ENCODE measurements at places on chromosomes 16 and 17.

- DNase-seq: no peak
These were observed 83.0 kb downstream of the TOX3 start for GRCh38 chr16:52463904-52464303.

DNA sequence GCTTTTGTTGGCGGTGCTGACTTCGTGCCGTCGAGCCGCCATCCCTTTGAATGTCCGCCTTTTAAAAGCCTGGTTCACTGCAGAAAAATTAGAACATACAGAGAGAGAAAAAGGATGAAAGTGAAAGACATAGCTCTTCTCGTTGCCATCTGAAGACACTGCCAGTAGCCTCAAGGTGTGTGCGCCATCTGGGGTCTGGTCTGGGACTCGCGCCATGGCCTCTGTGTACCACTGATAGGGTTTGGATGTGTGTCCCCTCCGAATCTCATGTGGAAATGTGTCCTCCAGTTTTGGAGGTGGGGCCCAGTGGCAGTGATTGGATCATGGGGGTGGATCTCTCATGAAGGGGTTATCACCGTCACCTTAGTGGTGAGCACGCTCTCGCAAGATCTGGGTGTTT is 15.5 kb downstream of the GSE1 start:
- DNase-seq: peak; percentile 30

- DNase-seq: no peak
These were observed 514.4 kb upstream of the SALL1 start for GRCh38 chr16:51665436-51665998.

DNA sequence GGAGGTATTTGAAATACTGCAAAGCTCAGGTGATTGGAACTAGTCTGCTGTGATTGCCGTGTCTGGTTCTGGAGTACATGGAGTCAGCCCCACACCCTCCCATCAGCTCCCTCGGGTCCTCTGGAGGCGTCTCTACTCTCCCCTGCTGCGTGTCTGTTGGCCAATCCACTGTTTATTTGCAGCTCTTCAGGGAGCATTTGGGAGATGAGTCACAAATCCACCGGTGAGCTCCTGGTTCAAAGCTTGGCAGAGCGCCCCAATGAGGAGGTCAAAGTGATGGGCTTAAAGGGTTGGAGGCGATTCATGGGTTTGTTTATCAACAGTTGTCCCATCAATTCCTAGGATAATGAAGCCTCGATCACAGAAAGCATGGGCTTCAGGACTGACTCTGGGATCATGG is 14.6 kb downstream of the CALB2 start:
- no peak for DNase-seq

DNA sequence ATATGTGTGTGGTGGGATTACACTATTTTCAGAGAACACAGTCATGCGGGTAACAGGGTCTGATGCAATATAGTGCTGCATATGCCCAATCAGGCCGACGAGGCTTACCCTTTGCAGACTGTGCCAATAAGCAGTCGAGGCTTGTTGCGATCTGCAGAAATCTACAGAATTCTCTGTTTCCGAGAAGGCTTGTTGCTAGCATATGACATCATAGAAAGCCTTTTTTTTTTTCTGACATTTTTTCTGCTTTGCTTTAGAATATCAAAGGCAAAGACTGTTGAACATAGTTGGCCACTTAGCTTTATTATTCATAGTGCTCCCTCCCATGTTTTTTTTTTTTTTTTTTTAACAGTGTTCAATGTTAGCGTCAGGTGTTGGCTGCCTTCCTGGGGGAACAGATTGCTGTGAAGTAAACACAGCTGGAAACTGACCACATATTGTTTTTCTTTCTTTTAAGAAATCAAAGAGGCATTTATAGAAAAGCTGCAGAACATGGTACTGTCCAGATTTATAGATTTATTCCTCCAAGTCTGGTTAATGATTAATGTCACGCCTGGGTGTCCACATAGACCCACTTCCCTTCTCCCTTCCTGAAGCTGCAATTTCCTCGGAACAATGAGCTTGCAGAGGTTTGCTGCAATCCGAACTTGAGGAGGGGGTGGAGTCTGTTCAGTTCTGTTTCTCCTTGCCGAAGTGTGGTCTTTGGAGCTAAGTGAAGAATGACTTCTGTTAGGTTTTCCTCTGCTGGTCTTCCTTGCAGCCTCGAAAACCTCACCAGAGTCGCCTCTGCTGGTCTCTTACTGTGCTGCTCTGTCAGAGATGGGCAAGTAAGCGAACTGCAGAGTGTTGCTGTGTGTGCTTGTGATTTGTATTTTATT is 87.3 kb downstream of the MAP2K6 start:
- DNase-seq: no peak

GRCh38 chr17:27560668-27561067 is 70.3 kb upstream of the LGALS9 start:
- DNase-seq: no peak

- no peak for DNase-seq
These were observed 163.6 kb downstream of the SHISA6 start for GRCh38 chr17:11404431-11405276.

- DNase-seq: peak; percentile 82
These were observed 5.4 kb upstream of the NFATC3 start for GRCh38 chr16:68079626-68080344.

- DNase-seq: no peak
These were observed 60.7 kb downstream of the GRIN2A start for GRCh38 chr16:10121491-10121890.

- no peak for DNase-seq
These were observed 68.7 kb downstream of the ARSG start for GRCh38 chr17:68359791-68360535.

GRCh38 chr16:86734543-86735460 is 156.5 kb downstream of the FOXL1 start:
- no peak for DNase-seq

GRCh38 chr17:5003214-5003867 is 5.6 kb downstream of the KIF1C start:
- DNase-seq: no peak

DNA sequence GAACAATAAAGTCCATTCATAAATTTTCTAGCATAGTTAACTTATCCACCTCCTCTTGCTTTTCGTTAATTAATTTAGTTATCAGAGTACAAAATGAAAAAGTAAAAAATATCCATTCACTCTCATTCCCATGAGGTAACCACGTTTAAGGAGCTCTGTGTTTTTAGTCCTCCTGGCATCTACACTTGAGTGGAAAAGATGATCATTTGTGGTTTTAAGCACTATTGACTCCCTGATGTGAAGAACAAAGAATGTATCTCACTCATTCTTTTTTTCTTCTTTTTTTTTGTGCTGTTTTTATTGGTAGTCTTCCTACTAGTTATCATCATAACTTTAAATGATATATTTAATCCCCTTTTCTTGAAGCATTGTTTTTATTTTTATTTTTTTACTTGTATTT is 26.1 kb downstream of the QPRT start:
- DNase-seq: no peak

DNA sequence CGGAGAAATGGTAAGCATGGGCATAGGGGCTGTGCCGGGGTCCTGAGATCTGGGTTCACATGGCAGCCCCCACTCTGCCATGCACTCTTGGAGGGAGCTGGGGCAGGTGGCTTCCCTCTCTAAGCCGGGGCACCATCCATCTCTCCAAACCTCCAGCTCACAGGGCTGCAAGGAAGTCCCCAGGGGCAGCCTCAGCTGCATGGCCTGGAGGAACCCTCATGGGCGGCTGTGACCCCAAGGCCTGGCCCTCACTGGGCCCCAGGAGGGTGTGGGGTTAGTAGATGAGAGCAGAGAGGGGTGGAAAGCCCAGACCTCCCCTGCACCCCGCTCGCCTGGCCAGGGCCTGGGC is 2.6 kb downstream of the CTRB2 start:
- DNase-seq: no peak

- no peak for DNase-seq
These were observed 53.8 kb downstream of the SHISA6 start for GRCh38 chr17:11294826-11295225.

DNA sequence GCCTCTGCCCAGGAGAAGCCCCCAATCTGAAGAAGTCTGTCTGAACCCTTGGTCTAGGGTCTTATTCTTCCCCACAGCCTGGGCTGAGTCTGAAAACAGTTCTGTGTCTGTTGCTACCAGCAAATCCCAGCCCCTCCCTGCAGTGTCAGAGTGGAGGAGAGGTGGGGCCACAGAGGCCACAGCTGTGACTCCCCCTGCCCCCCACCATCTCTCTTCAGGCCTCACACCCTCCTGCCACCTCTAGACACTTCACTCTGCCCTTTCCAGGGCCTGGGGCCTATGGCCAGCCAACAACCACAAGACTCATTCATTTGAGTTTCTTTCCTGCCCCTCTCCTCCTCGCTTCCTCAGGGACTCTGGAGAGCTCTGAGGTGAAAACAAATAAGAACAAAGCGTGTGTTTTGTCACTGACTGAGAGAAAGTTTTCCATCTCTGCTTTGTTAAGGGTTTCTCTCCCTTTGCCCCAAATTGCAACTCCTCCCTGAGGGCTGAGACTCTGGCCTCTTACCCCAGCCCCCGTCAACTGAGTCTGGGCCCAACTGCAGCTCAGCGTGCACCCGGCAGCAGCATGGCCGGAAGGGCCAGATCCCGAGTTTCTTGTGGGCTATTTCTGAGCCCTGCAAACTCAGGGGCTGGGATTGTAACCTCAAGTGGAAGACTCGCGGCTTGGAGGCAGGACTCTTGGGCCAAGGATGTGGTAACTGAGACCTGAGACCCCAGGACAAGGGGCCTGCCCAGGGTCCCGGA is 13.2 kb downstream of the C17orf50 start:
- DNase-seq: no peak

- DNase-seq: no peak
These were observed 868.8 kb downstream of the CDH11 start for GRCh38 chr16:64253096-64253495.

- no peak for DNase-seq
These were observed 335.9 kb upstream of the TNRC6C start for GRCh38 chr17:77622647-77623046.

GRCh38 chr17:67679225-67679624 is 38.5 kb upstream of the NOL11 start:
- DNase-seq: no peak

DNA sequence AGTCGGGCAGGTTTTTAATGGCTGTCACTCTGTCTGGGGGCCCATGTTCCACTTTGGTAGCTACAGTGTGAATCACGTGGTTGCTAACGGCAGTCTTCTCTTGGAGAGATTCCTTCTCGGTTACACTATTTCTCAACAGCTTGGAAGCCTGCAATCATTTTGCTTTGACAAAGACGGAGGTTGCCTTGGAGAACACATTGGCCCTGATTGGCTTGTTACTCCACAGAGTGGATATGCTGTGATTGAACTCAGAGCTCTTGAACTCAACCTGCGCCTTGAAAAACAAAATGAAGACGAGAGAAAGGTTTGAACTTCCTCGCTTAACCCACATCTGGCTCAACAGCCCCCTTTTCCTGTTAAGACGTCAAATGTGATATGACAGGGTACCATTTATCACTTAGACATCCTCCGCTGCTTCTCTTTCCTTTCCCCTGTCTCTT is 218.9 kb downstream of the MAF start:
- DNase-seq: no peak

DNA sequence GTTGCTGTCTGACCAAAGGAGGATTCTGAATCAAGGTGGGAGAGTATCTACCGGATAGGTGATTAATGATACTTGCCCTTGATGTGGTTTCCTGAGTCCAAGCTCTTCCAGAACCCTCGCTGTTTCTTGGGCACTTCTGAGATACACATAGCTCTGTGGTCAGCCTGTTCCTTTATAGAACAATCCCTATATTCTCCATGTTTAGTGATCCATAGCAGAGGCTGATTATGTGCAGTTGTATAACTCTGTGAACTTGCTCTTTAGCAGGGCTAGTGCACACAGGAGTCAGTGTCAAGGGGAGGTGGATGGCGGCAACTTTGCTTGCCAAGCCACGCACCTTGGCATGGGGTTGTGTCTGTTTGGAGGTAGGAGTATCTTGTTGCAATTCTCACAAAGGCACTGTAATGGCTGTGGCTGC is 36.1 kb downstream of the ARL4D start:
- no peak for DNase-seq

GRCh38 chr17:213286-214105 is 32.0 kb upstream of the DOC2B start:
- no peak for DNase-seq

GRCh38 chr16:2471653-2472487 is 773 bp downstream of the NTN3 start:
- no peak for DNase-seq

GRCh38 chr17:47257651-47258339 is 4.2 kb downstream of the ITGB3 start:
- DNase-seq: no peak

DNA sequence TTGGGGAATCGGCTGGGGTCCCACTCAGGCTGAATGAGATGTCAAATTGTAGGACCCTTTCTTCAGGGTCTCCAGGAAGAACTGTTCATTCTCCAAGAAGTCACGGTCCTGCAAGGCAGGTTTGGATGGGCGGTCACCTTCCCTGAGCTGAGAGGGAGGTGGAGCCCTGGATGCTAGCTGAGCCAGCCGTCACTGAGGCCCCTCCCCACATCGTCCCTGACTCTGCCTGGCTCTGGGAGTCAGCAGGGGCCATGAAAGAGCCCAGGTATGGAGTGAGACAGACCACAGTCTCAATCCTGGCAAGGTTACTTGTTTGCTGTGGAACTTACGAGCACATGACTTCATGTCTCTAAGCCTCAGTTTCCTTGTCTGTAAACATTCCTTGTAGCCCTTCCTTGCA is 6.0 kb upstream of the MRPL38 start:
- no peak for DNase-seq

DNA sequence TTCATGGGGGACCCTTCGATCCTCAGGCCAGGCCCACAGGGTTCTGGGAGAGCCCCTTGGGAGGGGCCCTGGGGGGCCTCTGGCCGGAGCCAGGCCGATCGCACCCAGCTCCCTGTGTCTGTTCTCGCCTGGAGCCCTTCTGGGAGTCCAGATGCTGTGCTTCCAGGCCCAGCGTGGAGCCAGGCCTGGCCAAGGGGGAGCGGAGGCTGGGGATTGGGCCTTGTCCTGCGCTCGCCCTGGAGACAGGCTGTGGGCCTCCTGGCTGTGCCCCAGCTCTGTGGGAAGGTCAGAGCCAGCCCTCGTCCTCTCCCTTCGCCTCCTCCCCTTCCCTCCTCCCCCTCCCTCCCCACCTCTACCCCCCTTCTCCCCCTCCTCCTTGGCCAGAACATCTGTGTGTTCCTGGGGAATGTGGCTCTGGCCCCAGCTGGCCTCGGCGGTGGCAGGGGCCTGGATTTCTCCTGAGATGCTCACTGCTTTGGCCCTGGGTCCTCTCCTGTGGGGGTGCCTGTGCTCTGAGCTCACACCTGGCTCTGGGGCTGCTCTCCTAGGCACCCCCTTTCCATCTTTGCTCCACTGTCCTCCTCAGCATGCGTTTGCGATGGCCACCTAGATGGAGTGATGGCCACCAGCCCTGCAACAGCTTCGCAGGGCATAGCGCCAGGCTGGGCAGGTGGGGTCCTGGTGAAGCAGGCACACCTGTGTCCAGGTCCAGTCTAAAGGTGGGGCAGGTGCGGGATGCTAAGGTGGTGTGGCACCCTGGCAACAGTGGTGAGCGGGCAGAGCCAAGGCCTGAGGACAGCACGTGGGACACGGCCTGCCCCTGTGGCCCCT is 90.6 kb upstream of the CIBAR2 start:
- no peak for DNase-seq

DNA sequence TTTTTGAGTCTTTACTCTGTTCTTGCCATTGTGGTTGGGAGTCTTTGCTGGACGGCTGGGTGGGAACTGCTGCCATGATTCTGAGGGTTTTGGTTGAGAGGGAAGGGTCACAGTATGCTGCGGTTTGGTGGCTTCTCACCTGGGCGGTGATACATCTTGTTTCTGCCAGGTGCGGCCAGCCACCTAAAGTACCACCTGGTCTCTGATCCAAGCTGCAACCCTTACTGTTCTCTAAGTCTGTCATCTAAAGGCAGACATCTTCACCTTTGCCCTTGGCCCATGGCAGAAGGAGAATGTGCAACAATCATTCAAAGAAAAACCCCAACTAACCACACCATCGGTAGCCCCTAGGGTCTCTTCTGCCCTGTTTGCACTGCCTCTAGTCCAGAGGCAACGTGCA is 19.6 kb upstream of the MPO start:
- no peak for DNase-seq
